ENCODE measurements at places on chromosomes 3 and 15. TPM values are rescaled to one million over a fixed set of nuclear protein-coding genes. Genes with fewer than 3 reads are reported as not detected.

RTP3 gene
- not detected for total RNA-seq

ZNF860 gene
- total RNA-seq: 0.53 TPM

IL12A gene
- total RNA-seq: 0.09 TPM

FRMD4B gene
- 13.7 TPM for total RNA-seq

SEMA6D gene
- total RNA-seq: 2.3 TPM

UBAP1L gene
- total RNA-seq: 0.38 TPM

THRB gene
- 1.5 TPM for total RNA-seq

AGBL1 gene
- total RNA-seq: not detected

CACNA2D2 gene
- total RNA-seq: not detected

CCR9 gene
- not detected for total RNA-seq

IDH2 gene
- total RNA-seq: 45.0 TPM

HGD gene
- not detected for total RNA-seq

PLSCR2 gene
- total RNA-seq: not detected

ZNF662 gene
- not detected for total RNA-seq

SLC26A6 gene
- 16.4 TPM for total RNA-seq

ZDHHC3 gene
- 55.3 TPM for total RNA-seq

ACKR2 gene
- not detected for total RNA-seq

GOLGA6L4 gene
- total RNA-seq: 0.16 TPM

C3orf20 gene
- total RNA-seq: not detected

PLS1 gene
- 5.2 TPM for total RNA-seq

GABRA5 gene
- total RNA-seq: not detected

CAMP gene
- total RNA-seq: not detected

UBE2E2 gene
- total RNA-seq: 45.0 TPM

MRPL46 gene
- 37.7 TPM for total RNA-seq

MTFMT gene
- 30.4 TPM for total RNA-seq

SEMA5B gene
- total RNA-seq: not detected
